ENCODE measurements at places on chromosomes 6 and 20.

DNA sequence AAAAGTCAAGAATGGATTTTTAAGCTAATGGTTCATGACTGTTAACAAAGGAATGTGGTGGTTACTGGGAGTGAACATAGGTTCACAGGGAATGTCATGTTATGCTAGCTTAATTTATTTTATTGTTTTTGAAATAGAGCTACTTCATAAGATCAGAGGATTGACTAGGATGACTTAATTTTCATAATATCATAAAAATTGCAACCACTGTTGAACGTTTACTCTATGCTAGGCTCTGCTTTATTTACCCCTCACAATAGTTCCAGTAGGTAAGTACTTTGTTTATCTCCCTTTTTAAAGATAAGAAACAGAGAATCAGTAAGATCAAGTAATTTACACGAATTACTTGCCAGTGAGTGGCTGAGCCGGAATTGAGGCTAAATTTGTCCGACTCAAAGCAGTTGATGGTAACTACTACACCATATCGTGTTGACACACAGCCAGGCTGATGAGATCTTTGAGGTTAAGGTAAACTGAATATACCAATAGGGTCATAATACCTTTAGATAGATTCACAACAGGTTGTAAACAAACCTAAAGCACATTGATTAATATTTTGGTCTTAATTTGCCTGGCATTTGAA lies 194.6 kb upstream of the CITED2 start:
- no peak for DNase-seq

- no peak for DNase-seq
These were observed 139.5 kb downstream of the BCAS1 start for GRCh38 chr20:53930651-53931504.

DNA sequence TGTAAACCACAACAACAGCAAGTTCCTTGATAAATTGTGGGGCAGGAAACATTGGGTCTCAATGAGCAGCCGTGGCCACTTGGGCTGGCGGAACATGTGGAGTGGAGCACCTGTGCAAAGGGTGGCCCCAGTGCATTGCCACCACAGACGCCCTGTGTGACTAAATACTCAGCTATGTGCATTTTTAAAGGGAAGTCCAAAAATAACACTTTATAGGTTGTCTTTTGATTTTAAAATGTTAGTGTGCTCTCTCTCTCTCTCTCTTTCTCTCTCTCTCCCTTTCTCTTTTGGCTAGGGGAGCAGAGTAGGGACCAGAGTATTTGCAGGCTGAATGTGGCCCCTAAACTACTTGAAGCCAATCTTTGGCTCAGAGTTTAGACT lies 236.3 kb downstream of the BCAS1 start:
- no peak for DNase-seq

GRCh38 chr6:7138921-7139358 lies 31.2 kb downstream of the RREB1 start:
- DNase-seq = no peak

GRCh38 chr20:34042262-34042661 lies 48.6 kb downstream of the RALY start:
- DNase-seq = no peak

DNA sequence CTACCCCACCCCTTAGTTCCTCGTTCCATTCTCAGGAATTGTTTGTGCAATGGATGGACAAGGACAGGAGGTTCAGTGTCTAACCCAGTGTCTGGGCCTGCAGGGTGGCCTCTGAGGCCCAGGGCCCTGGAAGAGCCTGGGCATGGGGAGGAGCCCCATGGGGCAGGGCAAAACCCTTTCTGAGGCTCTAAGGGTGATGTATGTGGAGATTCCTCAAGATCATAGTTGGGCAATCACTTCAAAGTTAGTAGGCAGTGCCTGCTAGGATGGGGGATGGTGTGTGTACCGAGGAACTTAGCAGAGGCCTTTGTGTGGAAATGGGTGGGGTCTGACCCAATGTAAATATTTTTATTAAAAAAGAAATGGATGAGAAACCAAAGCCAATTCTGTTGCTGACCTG lies 6.7 kb upstream of the C2 start:
- no peak for DNase-seq

DNA sequence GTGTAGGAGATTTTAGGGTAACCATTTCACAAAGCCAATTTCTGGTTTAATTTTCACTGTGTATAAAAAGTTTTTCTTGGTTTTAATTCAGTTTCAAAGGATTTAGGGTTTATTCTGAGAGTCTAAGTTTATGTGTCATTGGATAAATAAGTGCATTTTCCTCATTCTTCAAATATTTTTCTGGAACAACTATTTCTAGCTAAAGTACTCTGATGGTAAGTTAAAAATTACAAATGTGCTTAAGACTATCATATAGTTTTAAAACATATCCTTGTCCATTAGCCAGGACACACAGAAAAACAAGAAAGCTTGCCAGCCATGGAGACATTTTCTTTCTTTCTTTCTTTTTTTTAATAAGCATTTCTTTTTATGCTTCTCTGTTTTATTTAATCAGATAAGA lies 333.0 kb downstream of the RFPL4B start:
- no peak for DNase-seq

- no peak for DNase-seq
These were observed 930.7 kb downstream of the EYS start for GRCh38 chr6:64776359-64776758.

DNA sequence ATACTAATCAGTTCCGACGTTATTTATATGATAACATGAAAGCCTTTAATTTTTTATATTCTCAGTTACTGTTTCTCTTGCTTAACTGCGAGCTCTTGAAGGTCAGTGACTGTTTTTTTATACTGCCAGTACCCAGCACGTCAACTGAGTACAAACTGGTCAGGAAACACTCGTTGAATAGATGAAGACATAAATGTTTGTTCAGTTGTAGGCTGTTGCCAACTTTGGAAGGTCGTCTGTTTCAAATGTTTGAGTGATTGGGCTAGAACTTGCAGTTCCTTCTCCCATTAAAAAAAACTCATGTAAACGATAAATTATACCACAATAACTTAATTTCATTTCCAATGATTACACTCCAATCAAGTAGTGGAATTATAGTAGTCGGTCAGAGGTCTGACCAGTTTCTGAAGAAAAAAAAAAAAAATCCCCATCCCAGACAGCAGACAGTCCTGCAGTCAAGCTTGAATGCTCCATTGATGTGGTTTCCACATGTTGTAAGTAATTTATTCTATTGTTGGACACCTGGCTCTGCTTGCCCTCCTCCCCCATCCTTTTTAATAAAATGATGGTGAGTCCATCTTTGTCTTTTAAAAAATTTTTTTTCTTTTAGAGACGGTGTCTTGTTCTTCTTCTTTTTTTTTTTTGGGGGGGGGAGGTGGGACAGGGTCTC lies 81.1 kb downstream of the SASH1 start:
- DNase-seq = no peak

GRCh38 chr6:169806701-169807100 lies 55.3 kb downstream of the ERMARD start:
- DNase-seq = no peak

GRCh38 chr20:9011121-9011520 lies 57.8 kb upstream of the PLCB4 start:
- DNase-seq = no peak

DNA sequence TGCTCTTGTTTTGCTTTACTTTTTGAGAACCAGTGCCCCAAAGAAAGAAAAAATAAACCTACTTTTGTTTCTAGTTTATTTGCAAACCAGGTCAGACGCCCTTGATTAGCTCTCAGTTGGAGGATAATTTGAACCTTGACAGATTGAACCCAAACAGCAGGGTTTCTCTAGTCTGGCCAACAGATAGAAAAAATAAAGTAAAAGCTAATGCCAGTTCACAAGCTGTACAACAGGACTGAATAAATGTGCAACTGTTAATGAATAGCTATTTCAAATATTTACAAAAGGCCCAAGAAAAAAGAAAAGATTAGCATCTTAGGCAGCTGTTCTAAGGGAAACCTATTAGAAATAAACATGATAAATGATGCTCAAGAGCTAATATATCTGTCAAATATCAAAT lies 331.8 kb downstream of the CDKAL1 start:
- DNase-seq = no peak

DNA sequence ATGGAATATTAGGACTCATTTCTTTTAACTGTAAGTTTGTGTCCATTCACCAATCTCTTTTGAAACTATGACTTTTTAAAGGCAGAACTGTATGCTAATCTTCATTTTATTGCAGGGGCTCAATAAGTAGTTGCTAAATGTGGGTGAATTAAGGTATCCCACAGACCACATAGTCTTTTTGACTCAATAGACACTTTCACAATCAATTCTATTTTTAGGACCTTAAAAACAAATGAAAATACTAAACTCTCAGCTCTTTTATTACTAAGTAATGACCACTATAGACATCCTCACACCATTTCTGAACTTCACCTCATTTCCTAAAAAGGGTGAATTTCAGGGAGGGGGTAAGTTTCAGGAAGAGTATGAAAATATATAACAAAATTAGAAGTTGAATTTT lies 106.8 kb upstream of the BEND6 start:
- no peak for DNase-seq

- DNase-seq = no peak
These were observed 19.5 kb upstream of the NPEPL1 start for GRCh38 chr20:58673119-58673518.

- no peak for DNase-seq
These were observed 117.3 kb downstream of the TOX2 start for GRCh38 chr20:44031781-44032582.

GRCh38 chr6:9620263-9620662 lies 794.6 kb downstream of the TFAP2A start:
- no peak for DNase-seq

- no peak for DNase-seq
These were observed 14.3 kb downstream of the STX7 start for GRCh38 chr6:132498638-132499037.

DNA sequence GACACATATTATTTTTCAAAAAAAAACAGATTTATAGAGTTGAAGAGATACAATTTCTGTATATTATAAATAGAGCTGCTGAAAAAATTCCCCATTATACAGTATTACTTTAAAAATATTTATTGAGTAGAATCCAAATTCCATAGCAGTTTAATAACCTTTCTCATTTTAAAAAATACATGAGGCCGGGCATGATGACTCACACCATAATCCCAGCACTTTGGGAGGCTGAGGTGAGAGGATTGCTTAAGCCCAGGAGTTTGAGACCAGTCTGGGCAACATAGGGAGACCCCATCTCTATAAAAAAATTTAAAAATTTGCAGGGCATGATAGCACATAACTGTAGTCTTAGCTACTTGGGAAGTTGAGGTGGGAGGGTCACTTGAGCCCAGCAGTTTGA lies 13.0 kb downstream of the ATRN start:
- DNase-seq = no peak

- DNase-seq = no peak
These were observed 20.2 kb upstream of the NAA20 start for GRCh38 chr20:19996917-19997316.

- no peak for DNase-seq
These were observed 589 bp upstream of the PDCD2 start for GRCh38 chr6:170584954-170585498.

GRCh38 chr20:59141818-59142581 lies 21.6 kb upstream of the ZNF831 start:
- DNase-seq = no peak

DNA sequence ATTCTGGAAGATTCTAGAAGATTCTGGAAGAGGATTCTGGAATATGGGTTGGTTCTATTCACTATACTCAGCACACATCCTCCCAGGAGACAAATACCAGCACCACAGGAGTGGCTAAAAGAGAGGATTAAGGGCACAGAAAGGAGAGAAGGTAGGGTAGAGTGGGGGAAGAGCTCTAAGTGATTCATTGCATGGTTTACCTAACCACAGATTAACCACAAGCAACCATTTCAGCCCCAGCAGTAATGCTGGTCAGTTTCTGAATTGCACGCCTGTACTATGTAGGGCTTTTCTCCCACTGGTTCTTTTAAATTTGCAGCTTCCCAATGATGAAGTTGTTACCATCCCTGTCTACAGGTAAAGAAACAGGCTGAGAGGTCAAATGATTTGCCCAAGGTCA lies 192.7 kb upstream of the PMEPA1 start:
- no peak for DNase-seq

DNA sequence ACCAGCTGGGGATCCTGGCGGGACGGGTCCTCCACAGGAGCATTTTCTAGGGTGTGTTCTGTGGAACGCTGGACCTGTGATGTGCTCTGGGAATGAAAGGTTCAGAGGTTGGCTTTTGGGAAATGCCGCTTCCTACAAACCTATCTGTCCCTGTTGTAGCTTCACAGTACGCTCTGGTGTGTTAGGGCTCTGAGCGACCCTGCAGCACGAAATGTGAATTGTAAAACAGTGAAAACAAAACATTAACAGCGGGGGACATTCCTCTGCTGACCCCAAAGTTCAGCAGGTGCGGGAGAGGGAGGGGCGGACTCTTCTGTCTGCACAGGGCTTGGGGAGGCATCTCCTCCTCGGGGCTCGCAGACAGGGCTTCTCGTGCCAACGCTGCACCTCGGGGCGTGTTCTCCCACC lies 155.9 kb downstream of the NRN1 start:
- DNase-seq = no peak

DNA sequence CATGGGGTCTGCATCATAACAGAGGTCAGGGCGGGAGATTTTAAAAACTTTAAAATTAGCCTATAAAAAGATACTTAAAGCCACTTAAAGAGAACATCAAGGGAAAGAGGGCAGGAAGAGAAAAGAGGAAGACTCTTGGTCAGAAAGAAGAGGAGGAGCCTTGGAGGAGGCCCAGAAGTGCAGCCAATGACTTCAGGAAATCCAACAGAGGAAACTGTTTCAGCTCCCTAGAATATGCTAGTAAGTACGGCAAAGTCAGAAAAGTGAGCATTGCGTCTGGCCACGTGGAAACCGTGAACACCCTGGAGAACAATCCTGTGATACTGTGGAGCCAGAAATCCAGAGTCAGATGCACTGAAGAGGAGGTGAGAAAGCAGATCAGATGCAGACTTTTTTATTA lies 22.5 kb upstream of the NHSL1 start:
- no peak for DNase-seq

GRCh38 chr6:33856655-33857054 lies 52.9 kb upstream of the MLN start:
- no peak for DNase-seq

DNA sequence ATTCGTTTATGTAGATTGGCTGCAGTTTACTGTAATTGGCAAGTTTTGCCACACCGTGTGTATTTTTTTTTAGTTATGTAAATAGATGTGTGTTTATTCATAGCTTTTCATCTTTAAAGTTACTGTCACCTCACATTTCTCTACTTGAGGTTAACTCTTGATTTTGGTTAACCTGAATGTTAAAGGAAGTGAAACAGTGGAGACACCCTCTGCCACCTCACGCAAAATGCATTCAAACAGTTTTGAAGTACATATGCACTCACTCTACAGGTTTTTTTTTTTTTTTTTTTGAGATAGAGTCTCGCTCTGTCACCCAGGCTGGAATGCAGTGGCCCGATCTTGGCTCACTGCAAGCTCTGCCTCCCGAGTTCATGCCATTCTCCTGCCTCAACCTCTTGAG lies 17.7 kb downstream of the OR2A4 start:
- DNase-seq = no peak

- no peak for DNase-seq
These were observed 12.0 kb upstream of the CCDC170 start for GRCh38 chr6:151481786-151482185.

- DNase-seq = peak; percentile 65
These were observed at the start of gene RNF182 for GRCh38 chr6:13924949-13925881. TSS of gene RNF182 (plus strand) at chr6:13924952. CDS start at chr6:13977120, 52,168 bp downstream.
